ENCODE measurements at places on chromosomes 1 and 21.

- DNase-seq, result peak; percentile 16
Measured at GRCh38 chr1:119582801-119583200, 65.3 kb downstream of the ZNF697 start.

- DNase-seq, result peak; percentile 28
Measured at GRCh38 chr1:183209533-183210158, 23.6 kb downstream of the LAMC2 start.

GRCh38 chr1:43430831-43431230 lies 22.9 kb downstream of the HYI start:
- DNase-seq, result no peak

DNA sequence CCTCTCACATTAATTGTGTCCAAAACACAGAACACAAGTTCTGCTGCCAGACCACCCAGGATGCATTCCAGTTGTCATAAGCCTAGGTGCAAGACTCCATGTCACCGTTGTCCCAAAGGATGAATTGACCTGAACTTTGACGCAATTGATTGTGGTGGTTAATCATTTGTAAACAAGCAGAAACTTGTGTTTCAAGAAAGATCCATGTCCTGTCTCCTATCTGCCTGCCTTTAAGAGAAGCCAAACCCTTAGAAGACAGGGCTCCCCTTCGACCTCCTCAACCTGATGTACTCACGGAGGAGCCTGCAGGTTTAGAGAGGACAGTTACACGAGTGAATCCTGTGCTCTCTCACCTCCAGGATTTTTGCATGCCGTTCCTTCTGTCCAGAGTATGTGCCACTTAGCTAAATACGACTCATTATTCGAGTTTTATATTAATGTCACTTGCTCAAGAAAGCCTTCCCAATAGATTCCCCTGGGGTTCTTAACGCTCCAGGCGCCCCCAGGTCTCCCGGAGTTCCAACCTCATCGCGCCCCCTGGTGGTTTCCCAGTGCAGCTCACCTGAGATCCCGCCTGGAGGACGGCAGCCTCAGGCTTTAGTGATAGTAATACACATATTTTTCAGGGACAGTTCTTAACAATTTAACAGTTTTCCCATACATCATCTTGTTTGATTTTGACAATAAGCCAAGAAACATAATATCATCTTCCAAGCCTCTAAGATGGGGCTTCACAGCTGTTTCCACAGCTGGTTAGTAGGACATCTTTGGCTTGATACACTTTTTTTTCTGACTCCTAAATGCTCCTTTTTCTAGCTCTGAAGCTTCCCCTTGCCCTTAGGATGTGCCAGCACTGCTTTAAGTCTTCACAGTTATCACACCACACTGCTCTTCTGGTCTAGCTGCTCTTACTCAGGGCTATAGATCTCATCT lies 2.4 kb upstream of the C8B start:
- no peak for DNase-seq

DNA sequence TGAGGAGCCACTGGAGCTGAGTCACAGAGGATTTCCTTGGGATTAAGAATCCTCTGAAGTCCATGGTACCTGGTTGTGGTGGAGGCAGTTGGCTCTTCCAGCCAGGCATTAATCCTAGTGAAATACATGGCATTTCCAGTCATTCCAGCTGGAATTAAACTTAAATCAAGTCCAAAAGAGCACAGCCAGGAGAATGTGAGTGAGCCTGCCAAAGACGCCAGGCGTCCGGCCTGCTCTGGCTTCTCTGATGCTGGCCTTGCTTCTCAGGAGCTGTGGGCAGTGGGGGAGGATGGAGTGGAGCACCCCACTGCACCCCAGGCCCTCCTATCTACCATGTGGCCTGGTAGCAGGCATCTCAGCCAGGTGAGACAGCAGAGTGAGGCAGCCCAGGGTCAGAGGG lies 23.4 kb upstream of the TENT5C start:
- no peak for DNase-seq

DNA sequence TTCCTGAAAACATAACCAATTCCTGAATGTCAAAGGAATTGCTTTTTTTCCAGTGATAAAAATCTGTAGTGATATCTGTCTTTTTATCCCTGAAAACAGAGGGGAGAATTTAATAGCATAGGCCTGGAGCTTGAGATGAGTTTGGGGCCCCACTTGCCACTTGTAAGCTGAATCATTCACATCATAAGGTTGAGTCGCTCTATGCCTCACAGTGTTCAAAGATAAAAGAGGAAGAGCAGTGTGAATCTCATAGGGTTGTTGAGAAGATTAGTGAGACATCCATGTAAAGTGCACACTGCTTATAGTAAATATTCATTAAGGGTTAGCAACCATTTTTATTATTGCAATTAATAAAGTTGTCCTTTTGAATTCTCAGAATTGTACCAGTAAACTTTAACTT lies 271.3 kb downstream of the DNM3 start:
- no peak for DNase-seq

GRCh38 chr1:78728359-78728758 lies 78.7 kb downstream of the IFI44 start:
- DNase-seq, result no peak

DNA sequence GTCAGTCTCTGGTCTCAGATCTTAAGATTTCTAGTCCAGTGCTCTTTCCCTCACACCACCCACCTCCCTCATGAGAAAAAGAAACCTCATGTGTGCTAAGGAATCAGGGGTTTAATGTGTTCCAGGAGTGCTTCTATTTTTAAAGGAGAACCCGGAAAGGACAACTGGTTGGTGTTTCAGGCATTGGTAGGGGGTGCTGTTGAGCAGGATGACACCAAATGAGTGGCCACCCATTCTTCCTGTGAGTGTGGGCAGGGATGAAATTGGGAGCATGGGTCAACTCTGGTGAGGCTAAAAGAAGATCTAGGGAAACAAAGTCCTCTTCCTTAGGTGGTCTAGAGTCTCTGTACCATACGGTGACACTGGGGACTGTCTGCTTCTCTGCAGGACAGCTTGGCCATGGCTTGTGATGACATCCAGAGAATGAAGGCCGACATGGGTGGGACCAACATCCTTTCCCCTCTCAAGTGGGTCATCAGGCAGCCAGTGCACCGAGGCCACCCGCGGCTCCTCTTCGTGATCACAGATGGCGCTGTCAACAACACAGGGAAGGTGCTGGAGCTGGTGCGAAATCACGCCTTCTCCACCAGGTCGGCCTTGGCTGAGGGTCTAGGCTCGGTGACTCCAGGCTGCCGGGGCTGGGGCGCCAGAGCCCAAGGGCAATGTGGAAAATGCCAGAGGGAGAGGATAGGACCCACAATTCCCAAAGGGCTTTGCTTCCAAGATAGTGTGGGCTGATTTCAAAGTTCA lies 39.3 kb downstream of the VWA5B1 start:
- no peak for DNase-seq

DNA sequence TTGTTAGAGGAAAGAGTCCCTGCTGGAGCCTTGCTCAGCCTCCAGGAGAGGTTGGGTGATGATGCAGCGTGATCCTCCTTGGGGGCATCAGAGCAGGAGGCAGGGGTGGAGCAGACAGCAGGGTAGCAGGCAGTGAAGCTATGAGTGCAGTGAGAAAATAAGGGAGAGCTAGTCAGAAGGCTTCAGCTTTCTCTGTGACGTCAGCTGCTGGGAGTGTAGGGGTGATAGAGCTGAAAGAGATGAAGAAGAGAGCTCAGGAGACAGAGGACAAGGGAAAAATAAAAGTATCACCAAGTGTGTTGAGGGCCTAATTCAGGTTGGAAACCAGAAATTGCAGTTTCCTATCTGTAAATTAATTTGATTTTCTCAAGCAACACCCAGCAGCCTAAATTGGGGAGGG lies 2.2 kb upstream of the ADAM30 start:
- no peak for DNase-seq

- no peak for DNase-seq
Measured at GRCh38 chr1:52323731-52324130, 42.3 kb downstream of the CC2D1B start.

GRCh38 chr1:3900969-3901529 lies 977 bp upstream of the C1orf174 start:
- DNase-seq, result peak; percentile 97

GRCh38 chr1:38848071-38848470 lies 11.5 kb downstream of the RRAGC start:
- DNase-seq, result no peak

GRCh38 chr21:37865156-37865555 lies 51.1 kb downstream of the KCNJ6 start:
- no peak for DNase-seq

GRCh38 chr21:28975397-28975796 lies 17.3 kb downstream of the LTN1 start:
- no peak for DNase-seq

GRCh38 chr1:39214998-39215873 lies 10.7 kb downstream of the MACF1 start:
- peak; percentile 86 for DNase-seq

DNA sequence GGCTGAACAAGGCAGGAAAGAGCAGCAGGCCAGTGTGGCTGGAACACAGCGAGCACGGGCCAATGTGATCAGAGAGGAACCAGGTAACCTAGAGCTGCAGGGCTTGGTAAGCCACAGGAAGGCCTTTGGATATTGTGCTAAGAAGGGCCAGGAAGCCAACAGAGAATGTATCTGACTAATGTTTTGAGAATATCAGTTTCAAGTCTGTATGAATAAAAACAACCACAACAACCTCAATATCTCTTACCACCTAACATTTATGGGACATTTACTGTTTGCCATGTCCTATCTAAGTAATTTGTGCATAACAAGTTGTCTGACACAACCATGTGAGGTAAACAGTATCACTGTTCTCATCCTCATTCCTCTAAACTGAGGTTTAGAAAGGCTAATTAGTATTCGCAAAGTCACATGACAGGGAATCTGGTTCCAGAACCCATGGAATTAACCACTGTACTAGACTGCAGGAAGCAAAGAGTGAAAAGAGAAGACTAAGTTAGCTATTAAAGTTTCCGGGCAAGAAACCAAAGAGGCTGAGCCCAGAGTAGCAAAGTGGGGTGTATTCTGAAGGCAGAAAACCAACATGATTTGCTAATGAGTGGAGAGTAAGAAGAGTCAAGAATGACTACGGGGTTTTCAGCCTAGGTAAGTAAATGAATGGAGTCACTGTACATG lies 38.9 kb downstream of the SPRTN start:
- DNase-seq, result no peak

DNA sequence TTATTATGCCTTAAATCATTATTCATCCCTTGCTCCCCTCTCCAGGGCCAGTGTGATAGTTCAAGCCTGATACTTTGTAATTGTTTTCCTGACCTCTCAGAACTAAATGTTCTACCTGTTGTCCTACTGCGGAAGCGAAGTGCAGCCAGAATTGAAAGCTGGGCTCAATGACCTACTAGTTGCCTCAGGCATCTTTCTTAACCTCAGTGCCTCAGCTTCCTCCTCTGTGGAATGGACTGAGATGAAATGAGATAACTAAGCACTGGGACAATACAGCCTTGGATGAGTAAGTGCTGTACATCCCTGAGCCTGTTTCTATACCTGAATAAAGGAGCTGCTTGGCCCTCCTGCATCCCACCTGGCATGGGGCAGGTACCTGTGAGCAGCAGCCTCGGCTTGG lies 26.4 kb downstream of the COL16A1 start:
- no peak for DNase-seq

DNA sequence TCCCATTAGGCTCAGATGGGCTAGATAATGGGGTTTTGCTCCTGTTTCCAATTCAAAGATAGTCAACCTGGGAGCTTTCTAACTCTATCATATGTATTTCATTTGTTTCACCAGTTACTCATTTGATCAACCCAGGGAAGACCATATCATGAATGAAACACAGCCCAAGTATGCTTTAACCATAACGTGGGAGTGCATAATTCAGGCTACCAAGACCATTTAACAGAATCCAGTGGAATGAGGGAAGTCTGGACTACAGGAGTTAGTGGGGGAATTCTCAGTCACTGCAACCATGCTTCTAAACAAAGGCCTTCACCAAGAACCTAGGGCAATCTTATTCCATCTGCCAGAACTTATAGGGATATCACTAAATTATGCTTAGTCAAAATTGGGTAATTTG lies 15.0 kb upstream of the SLC16A1 start:
- no peak for DNase-seq

- DNase-seq, result no peak
Measured at GRCh38 chr1:223393275-223394214, at the start of gene CCDC185. CCDC185 (plus strand) TSS chr1:223393415; CDS start chr1:223393476, 61 bp downstream.

DNA sequence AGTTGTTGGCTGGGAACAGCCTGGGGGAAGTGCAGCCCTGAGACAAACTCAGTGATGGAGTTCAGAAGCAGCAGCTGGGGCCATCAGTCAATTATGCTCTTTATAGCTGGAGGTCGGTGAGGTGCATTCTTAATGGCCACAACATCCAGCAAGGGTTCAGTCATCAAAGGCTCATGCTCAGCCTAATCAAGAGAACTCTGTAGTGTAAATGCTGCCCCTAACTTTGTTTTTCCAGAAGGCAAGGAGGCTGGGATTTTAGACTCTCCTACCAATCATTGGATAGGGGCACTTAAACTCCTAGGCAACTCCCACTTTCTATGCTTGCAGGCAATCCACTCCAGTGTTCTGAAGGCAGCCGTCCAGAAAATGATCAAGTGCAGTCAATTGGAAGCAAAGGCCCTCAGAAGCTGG lies 15.0 kb upstream of the RGS4 start:
- no peak for DNase-seq

DNA sequence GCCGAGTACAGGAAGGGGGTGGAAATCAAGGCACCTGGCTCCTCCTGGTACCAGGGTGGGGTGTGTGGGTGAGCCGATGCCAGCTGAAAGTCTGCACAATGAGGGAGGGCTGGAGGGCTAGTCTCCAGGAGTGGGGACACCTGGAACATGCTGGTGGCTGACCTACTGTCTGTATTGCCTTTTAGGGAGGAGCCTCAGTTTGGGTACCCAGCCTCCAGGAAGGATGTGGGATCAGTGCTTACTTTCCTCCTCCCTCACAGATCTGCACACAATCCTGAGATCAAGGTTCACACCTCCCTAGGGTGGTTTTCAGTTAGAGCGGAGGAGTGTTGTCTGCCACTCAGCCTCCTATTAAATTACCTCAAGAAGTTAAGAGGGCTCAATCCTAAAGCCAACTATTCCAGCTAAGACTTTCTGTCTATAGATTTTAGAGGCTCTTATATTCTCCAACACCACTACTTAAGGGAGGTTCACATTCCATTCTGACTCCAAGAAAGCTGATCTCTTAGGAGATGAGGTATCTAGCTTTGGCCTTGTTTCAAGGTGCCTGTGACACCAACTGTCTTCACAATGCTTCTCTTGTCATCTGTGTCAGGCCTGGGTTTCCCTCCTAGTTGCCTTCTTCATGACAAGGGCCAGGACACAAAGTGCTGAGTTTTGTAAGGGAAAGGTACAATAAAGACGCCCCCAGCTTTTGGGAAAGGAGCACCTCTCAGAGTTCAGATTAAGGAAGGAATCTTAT lies 15.7 kb downstream of the SSR2 start:
- no peak for DNase-seq

- no peak for DNase-seq
Measured at GRCh38 chr1:225484657-225485214, 56.9 kb upstream of the LBR start.

- DNase-seq, result no peak
Measured at GRCh38 chr1:208129060-208129459, 115.1 kb downstream of the PLXNA2 start.

GRCh38 chr21:34582506-34583150 lies 32.3 kb downstream of the RCAN1 start:
- peak; percentile 42 for DNase-seq
